ENCODE measurements at places on chromosomes 2 and 18. TPM values are rescaled to one million over a fixed set of nuclear protein-coding genes. Genes with fewer than 3 reads are reported as not detected.

Gene G6PC2
- not detected for total RNA-seq

Gene RNF152
- total RNA-seq: 0.22 TPM

Gene PDIA6
- 352 TPM for total RNA-seq

Gene C2orf80
- total RNA-seq: not detected

Gene RGPD4
- not detected for total RNA-seq

Gene ANTXR1
- 127 TPM for total RNA-seq

Gene CDH2
- total RNA-seq: 42.7 TPM

Gene SH3RF3
- 0.68 TPM for total RNA-seq

Gene RMND5A
- total RNA-seq: 25.3 TPM

Gene GALNT5
- total RNA-seq: 1.8 TPM

Gene TIGD1
- total RNA-seq: 4.2 TPM

Gene AOX1
- 4.6 TPM for total RNA-seq

Gene XRCC5
- total RNA-seq: 156 TPM

Gene FBXO41
- 4.7 TPM for total RNA-seq

Gene ALK
- total RNA-seq: not detected

Gene CABYR
- 19.7 TPM for total RNA-seq

Gene UGT1A8
- total RNA-seq: 0.10 TPM

Gene TLX2
- total RNA-seq: 0.28 TPM

Gene HOXD12
- not detected for total RNA-seq

Gene TBR1
- total RNA-seq: 0.05 TPM

Gene SP140
- total RNA-seq: not detected

Gene ALLC
- total RNA-seq: not detected

Gene POTEI
- total RNA-seq: 0.01 TPM

Gene POTEC
- not detected for total RNA-seq

Gene MOGAT1
- total RNA-seq: not detected

Gene MTX2
- 39.6 TPM for total RNA-seq

Gene RGPD6
- total RNA-seq: 8.4 TPM

Gene SLC8A1
- 0.20 TPM for total RNA-seq

Gene BOLL
- total RNA-seq: not detected

Gene AGBL5
- 31.8 TPM for total RNA-seq

Gene STK11IP
- total RNA-seq: 15.5 TPM

Gene CTAGE1
- total RNA-seq: not detected

Gene SETBP1
- total RNA-seq: 0.39 TPM

Gene COL4A3
- total RNA-seq: 0.60 TPM

Gene CXCR2
- total RNA-seq: not detected

Gene REG1B
- total RNA-seq: not detected

Gene GPBAR1
- 0.28 TPM for total RNA-seq

Gene GBX2
- 2.3 TPM for total RNA-seq

Gene LONRF2
- total RNA-seq: 1.7 TPM

Gene GPR39
- 7.5 TPM for total RNA-seq

Gene EVX2
- total RNA-seq: not detected

Gene CCDC93
- 14.6 TPM for total RNA-seq

Gene NRBP1
- total RNA-seq: 122 TPM

Gene CRYGD
- total RNA-seq: not detected

Gene BMP10
- total RNA-seq: not detected

Gene MIB1
- 9.8 TPM for total RNA-seq

Gene PGAP1
- 2.3 TPM for total RNA-seq

Gene IL36G
- not detected for total RNA-seq
